Endothelial cell of coronary artery (primary cell): ENCODE measurements at places on chromosomes 2 and 18. TPM values are rescaled to one million over a fixed set of nuclear protein-coding genes. Genes with fewer than 3 reads are reported as not detected.

The TMEM200C gene
- under 0.01 TPM in 2 replicates for total RNA-seq

The PDE1A gene
- under 0.01 and 2.4 TPM in 2 replicates for total RNA-seq

The SETBP1 gene
- 0.38 and 3.2 TPM in 2 replicates for total RNA-seq

The LYPD1 gene
- total RNA-seq: 45.7 and 104 TPM in 2 replicates

The TTR gene
- total RNA-seq: not detected in 2 replicates

The DSC2 gene
- total RNA-seq: under 0.01 TPM in 1 of 2 replicates, not detected in the other

The IL18R1 gene
- total RNA-seq: 2.5 and 3.7 TPM in 2 replicates

The GPR75 gene
- 0.99 and 1.3 TPM in 2 replicates for total RNA-seq

The DLGAP1 gene
- total RNA-seq: 0.09 and 0.18 TPM in 2 replicates

The DNPEP gene
- 42.4 and 44.0 TPM in 2 replicates for total RNA-seq

The CNTNAP5 gene
- 0.09 TPM in 1 of 2 replicates, not detected in the other for total RNA-seq

The RAD51AP2 gene
- total RNA-seq: not detected in 2 replicates

The GALR1 gene
- total RNA-seq: not detected in 2 replicates

The SPDYA gene
- 0.81 and 1.3 TPM in 2 replicates for total RNA-seq

The GPR39 gene
- total RNA-seq: 0.27 and 0.38 TPM in 2 replicates

The ARHGEF33 gene
- total RNA-seq: 0.09 and 0.38 TPM in 2 replicates

The BCL11A gene
- 0.19 and 0.36 TPM in 2 replicates for total RNA-seq

The SKOR2 gene
- total RNA-seq: not detected in 2 replicates

The ARMC9 gene
- total RNA-seq: 19.6 and 26.1 TPM in 2 replicates

The SLC9A2 gene
- total RNA-seq: under 0.01 TPM in 2 replicates

The REG1A gene
- total RNA-seq: not detected in 2 replicates

The KLHL29 gene
- total RNA-seq: 2.8 and 6.3 TPM in 2 replicates

The SEMA4F gene
- 4.0 and 5.9 TPM in 2 replicates for total RNA-seq

The IL1A gene
- 0.75 and 1.8 TPM in 2 replicates for total RNA-seq

The CYP26B1 gene
- total RNA-seq: 0.63 and 1.3 TPM in 2 replicates

The ETAA1 gene
- total RNA-seq: 10.7 and 11.0 TPM in 2 replicates

The WDR75 gene
- total RNA-seq: 50.3 and 54.9 TPM in 2 replicates

The COL6A3 gene
- total RNA-seq: 0.72 and 497 TPM in 2 replicates

The TUBA3E gene
- not detected in 2 replicates for total RNA-seq

The PAIP2B gene
- 0.54 and 0.85 TPM in 2 replicates for total RNA-seq

The L3MBTL4 gene
- not detected in 2 replicates for total RNA-seq

The ZNF892 gene
- total RNA-seq: 5.4 and 7.2 TPM in 2 replicates

The INO80B gene
- total RNA-seq: 8.5 and 15.2 TPM in 2 replicates

The MC4R gene
- not detected in 2 replicates for total RNA-seq

The SDC1 gene
- 0.47 and 1.5 TPM in 2 replicates for total RNA-seq

The SGPP2 gene
- total RNA-seq: not detected in 2 replicates

The LDLRAD4 gene
- total RNA-seq: 0.99 and 2.0 TPM in 2 replicates

The E2F6 gene
- 9.7 and 10.1 TPM in 2 replicates for total RNA-seq

The ODC1 gene
- 97.7 and 171 TPM in 2 replicates for total RNA-seq

The MAPK4 gene
- total RNA-seq: under 0.01 TPM in 1 of 2 replicates, not detected in the other

The CD28 gene
- total RNA-seq: under 0.01 TPM in 2 replicates

The NEMP2 gene
- 1.2 and 2.8 TPM in 2 replicates for total RNA-seq

The FOXD4L1 gene
- total RNA-seq: 0.18 TPM in 1 of 2 replicates, not detected in the other
